Suppressor macrophage treated with lipopolysaccharide for 4 hours (primary cell): ENCODE measurements at places on chromosomes 1 and 21.

DNA sequence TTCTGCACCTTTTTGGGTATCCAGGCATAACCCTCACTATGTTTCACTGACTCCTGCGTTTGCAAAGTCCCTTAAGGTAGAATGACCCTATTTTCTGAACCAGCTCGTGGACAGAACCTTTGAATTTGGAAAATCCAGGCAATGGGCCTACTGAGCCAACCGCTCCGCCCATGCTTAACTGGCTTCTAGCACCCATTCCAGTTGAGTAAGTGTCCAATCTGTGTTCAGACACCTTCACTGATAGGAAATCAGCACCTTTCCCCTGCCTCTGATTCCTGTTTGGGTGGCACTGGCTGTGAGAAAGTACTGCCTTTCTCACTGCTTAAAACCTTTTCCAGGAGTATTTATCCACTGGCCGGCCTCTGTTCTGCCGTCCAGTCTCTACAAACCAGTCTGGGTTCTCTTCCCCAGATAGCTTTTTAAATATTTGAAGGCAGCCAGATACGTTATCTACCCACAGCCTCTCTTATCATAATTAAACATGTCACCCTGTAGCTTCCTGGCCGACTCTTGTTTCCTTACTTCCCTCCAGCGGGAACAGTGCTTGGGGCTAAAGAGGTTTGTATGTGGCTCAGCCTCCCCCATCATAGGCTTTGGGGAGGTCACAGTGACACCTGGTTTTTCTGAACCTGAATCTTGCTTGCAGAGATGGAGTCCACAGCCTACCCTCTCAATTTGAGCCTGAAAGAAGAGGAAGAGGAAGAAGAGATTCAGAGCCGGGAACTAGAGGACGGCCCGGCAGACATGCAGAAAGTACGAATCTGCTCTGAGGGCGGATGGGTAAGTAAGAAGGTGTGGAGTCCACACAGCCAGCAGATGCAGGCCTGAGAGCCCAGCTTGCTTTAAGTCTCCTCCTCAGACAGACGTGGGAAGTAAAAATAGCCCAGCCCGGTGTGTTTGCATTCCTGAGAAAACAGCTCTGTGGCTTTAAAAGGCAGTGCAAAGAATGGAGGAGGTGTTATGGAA is 1.3 kb downstream of the POGK start:
- DNase-seq: peak; percentile 37

DNA sequence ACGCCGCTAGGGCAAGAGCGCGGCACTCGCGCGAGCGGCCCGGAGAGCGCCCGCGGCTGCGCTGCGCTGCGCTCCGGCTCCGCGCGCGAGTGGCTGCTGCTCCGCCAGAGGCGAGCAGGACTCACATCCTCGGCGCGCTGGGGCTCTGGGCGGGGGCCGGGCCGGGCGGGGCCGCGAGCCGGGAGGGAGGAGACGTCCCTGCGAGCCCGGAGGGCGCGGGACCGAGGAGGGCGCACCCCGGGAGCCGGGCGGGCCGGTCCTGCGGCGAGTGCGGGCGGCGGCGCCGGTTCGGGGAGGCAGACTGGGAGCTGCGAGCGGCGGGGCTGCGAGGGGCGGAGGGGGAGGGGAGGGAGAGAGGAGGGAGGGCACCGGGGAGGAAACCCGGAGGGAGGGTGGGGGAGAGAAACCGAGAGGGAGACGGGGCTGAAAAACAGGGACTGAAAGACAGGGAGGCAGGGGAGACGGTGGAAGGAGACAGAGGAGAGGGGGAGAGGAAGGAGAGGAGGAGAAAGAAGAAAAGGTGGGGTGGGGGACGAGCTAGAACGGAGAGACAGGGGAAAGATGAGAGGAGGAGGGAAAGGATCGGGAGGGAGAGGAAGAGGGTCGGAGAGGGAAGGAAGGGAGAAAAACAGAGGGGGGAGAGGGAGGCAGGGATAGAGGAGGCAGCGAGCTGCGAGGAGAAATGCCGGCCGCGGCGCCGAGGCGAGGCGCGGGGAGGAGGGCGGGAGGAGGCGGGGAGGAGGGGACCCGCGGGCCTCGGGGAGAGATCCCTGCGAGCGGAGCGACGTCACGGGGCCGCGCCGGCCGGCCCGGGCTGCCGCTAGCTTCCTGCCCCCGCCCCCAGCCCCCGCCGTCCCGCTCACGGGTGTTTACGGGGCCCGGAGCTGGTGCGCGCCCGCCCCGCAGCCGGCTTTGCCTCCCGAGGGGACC is at the start of gene CAMK2N1:
Gene CAMK2N1 (minus strand): TSS at position 684 of the 930 bp plus-strand sequence. CDS start 831 bp downstream, outside the sequence.
- no peak for DNase-seq

DNA sequence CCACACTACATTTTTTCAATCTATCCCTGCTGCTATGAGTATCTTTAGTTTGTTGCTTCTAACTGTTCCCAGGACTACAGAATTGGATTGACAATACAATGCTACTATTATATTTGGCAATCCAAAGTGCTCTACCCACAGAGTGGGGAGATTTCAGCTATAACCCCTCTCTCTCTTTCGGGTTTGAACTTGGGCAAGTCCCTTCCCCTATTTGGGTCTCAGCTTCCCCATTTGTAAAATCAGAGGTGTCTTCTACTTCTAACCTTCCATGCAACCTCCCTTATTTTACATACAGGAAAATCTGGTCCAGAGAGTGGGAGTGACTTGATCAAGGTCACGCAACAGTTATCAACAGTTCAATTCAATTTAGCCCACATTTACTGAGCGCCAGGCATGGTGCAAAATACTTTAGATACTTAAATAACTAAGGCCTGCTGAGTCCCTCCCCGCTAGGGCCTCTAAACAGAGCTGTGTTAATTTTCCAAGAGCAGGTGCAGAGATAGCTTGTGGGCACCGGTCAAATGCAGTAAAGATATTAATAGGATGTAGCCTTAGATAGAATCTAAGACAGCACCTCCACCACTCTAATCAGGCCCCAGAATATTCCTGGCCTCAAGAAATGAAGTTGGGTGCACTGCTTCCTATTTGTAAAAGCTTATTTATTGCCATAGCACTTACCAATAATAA is 9.4 kb upstream of the GPX7 start:
- DNase-seq: no peak

DNA sequence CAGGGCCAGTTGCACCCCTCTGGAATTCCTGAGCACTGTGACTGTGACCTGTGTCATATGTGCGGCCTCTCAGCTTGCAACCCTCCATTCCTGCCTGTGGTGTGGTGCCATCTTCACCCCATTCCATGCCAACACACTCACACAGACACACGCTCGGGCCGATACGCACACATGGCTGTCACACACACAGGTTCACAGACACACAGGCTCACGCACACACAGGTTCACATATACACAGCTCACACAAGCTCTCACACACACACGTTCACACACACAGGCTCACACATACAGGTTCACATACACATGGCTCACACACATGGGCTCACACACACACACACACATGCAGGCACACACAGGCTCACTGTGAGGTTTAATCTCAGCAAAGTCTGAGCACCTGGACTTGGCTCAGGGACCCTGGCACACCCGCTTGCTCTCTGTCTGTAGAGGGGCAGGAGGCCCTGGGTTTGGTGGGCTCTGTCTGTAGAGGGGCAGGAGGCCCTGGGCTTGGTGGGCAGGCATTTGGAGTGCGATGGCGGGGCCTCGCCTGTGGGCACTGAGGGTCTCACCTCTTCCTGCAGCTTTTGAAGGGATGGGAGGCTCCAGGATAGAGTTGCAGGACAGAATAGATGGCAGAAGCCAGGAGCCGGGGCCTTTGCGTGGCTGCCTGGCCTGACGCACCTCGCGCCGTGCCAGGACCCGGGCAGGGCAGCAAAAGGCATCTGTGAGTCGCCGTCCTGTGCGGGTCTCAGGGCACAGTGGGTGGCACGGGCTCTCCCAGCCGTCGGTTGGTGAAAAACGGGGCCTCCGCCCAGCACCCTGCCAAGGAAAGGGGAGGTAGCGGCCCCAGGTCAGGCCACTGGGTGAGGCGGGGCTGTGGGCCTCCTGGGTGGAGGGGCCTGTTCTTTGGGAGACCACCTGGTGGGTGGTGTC is 17.1 kb downstream of the COL18A1 start:
- DNase-seq: no peak

GRCh38 chr1:38745476-38746401 is 113.8 kb downstream of the RRAGC start:
- no peak for DNase-seq

DNA sequence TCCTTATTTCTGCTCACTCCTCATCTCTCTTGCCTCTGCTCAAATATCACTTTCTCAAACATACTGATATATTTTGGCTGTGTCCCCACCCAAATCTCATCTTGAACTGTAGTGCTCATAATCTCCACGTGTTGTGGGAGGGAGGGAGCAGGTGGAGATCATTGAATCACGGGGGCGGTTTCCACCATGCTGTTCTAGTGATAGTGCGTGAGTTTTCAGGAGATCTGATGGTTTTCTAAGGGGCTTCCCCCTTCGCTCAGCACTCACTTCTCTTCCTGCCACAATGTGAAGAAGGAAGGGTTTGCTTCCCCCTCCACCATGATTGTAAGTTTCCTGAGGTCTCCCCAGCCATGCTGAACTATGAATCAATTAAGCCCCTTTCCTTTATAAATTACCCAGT is 26.6 kb downstream of the ZBTB8OS start:
- DNase-seq: no peak

- DNase-seq: peak; percentile 76
These were observed 35.0 kb downstream of the CTNNBIP1 start for GRCh38 chr1:9874959-9875635.

- peak; percentile 46 for DNase-seq
These were observed 101.5 kb upstream of the TLR5 start for GRCh38 chr1:223244366-223245103.
